ENCODE measurements at places on chromosomes 4 and X. TPM values are rescaled to one million over a fixed set of nuclear protein-coding genes. Genes with fewer than 3 reads are reported as not detected.
A peak's percentile ranks its signal among the peaks of the same experiment; 100 is the strongest.

GRCh38 chrX:111411983-111412382, at the start of gene DCX:
Gene DCX, minus strand, starts transcription at chrX:111412192. Its CDS starts 1,794 bp downstream, at chrX:111410398.
- no peaks in the 10 kb centered on the region for H3K4me1 ChIP-seq
- DNase-seq: no peak
- H3K4me3 ChIP-seq: no peak within 1 kb of the TSS
- no peak within 1 kb of the TSS for H3K27ac ChIP-seq
- no peaks in the 10 kb centered on the region for H3K27me3 ChIP-seq
- no peaks in the 10 kb centered on the region for H3K36me3 ChIP-seq

DNA sequence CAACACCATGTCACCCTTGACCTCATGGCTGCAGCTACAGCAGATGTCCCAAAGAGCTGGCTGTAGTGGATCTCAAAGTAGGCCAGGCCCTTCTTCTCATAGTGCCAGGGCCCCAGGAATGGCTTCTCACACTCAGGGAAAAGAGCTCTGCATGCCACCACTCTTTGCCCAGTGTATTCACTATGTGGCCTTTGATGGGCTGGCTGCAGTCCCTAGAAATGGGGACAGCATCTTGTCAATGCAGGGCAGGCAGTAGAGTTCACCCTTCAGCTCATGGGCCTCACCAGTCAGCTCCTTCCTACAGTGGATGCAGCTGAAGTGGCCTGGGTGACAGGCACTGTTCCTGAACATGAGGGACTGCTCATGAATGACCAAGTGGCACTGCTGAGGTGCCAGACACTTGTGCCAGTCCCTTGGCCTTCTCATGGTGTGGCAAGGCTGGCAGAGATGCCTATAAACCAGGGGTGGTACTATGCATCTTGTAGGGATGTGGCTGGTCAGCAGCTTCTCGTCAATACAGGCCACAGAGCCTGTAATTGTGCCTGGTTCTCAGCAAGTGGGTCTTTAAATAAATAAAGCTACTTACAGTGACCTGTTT, 178.9 kb downstream of the ARAP2 start:
- no peak overlapping the region for H3K27ac ChIP-seq
- H3K4me1 ChIP-seq: no peaks in the 10 kb centered on the region
- H3K4me3 ChIP-seq: no peak overlapping the region

CTAG1A gene
- not detected for total RNA-seq

GRCh38 chr4:173424899-173425805, 26.2 kb upstream of the SCRG1 start:
- no peaks in the 10 kb centered on the region for H3K27me3 ChIP-seq
- H3K36me3 ChIP-seq: no peaks in the 10 kb centered on the region
- H3K27ac ChIP-seq: no peak overlapping the region
- no peaks in the 10 kb centered on the region for H3K4me1 ChIP-seq
- DNase-seq: no peak

GRCh38 chrX:74291577-74291963, 12.4 kb upstream of the ZCCHC13 start:
- peak overlapping the region; percentile 54 for H3K4me3 ChIP-seq
- H3K27ac ChIP-seq: peak overlapping the region; percentile 59
- no peaks in the 10 kb centered on the region for H3K36me3 ChIP-seq
- no peak for DNase-seq
- peaks cover 2% of the 10 kb centered on the region for H3K4me1 ChIP-seq

FGF5 gene
- 1.8 TPM for total RNA-seq

KIF4A gene
- total RNA-seq: 0.12 TPM

MAGEA9B gene
- 0.10 TPM for total RNA-seq

EXOC1L gene
- total RNA-seq: not detected

ZNF630 gene
- total RNA-seq: 4.0 TPM

- H3K4me3 ChIP-seq: no peak overlapping the region
- DNase-seq: no peak
- no peaks in the 10 kb centered on the region for H3K4me1 ChIP-seq
These were observed 823.5 kb downstream of the ADGRL3 start for GRCh38 chr4:62023633-62024032.

- H3K27ac ChIP-seq: no peak overlapping the region
- no peaks in the 10 kb centered on the region for H3K4me1 ChIP-seq
- H3K27me3 ChIP-seq: no peaks in the 10 kb centered on the region
- no peak for DNase-seq
- H3K36me3 ChIP-seq: no peaks in the 10 kb centered on the region
These were observed 38.1 kb downstream of the GPR174 start for GRCh38 chrX:79182616-79183015.

DNA sequence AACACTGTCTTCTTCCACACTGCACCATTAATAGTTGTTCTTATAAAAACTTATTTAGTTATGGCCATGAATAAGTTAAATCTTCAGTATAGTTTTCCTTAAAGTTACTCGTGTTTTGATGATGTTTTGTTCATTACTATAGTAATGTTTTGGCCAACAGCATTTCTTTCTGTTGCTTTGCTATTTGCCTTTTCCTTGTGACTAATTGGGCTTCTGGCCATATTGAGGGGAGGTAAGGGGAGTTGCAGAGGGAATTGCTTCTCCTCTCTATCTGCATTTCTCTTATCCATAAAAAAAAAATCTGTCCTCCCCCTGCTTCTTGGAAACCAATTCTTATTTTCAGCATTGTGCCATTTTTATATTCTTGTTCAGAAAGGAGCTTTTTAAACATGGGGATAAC, 42.7 kb upstream of the ZCCHC12 start:
- no peak for DNase-seq
- H3K27me3 ChIP-seq: no peaks in the 10 kb centered on the region
- no peaks in the 10 kb centered on the region for H3K4me1 ChIP-seq
- H3K27ac ChIP-seq: no peak overlapping the region
- H3K36me3 ChIP-seq: no peaks in the 10 kb centered on the region

DNA sequence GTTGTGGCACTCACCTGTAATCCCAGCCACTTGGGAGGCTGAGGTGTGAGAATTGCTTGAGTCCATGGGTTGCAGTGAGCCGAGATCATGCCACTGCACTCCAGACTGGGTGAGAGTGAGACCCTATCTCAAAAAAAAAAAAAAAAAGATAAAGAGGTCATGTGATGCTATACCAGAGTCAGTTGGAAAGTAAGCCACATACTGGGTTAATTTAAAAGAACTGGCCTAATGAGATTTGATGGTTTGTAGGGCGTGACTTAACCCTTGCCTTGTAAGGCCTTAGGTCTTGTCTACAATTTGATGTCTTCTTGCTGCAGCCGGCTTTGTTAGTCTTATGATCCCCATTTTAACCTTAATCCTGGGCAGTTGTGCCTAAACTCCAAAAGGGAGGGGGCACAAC, 5.2 kb downstream of the MGST2 start:
- no peak for DNase-seq
- no peaks in the 10 kb centered on the region for H3K27me3 ChIP-seq
- no peaks in the 10 kb centered on the region for H3K36me3 ChIP-seq
- H3K4me3 ChIP-seq: no peak overlapping the region
- peaks cover 2% of the 10 kb centered on the region for H3K4me1 ChIP-seq
- H3K27ac ChIP-seq: no peak overlapping the region

GRCh38 chr4:2255501-2256155, 6.3 kb downstream of the MXD4 start:
- H3K4me1 ChIP-seq: peaks cover 21% of the 10 kb centered on the region
- peak overlapping the region; percentile 26 for H3K4me3 ChIP-seq
- peak; percentile 39 for DNase-seq

ZMAT1 gene
- 10.3 TPM for total RNA-seq

DNA sequence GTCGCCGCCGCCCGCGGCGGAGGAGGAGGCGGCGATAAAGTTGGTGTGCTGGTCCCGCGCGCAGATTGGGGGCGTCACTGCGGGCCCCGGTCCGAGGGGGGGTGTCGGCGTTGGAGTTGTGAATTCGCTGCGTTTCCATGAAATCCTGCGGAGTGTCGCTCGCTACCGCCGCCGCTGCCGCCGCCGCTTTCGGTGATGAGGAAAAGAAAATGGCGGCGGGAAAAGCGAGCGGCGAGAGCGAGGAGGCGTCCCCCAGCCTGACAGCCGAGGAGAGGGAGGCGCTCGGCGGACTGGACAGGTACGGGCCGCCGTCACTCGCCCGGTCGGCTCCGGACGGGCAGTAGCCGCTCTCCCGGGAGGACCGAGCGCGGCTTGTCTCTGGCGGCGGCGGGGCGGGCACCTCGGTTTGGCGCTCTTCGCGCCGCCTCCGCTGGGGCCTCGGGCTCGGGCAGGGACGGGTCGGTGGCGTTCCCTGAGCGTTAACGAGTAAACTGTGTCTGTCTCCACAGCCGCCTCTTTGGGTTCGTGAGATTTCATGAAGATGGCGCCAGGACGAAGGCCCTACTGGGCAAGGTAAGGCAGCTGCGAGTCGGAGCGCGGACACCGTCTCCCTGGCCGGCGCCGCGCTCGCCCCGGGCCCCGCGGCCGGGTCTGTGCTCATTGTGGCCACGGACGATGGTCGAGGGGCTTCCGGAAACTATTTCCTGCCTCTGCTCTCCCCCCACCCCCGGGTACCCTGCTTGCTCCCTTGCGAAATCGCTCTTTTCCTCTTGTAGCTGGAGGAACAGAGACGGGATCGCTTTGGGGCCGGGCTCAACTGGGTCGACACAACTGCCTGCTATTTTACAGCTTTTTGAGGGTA, 658 bp downstream of the KDM6A start:
- peak; percentile 80 for DNase-seq
- H3K27me3 ChIP-seq: no peaks in the 10 kb centered on the region
- H3K36me3 ChIP-seq: no peaks in the 10 kb centered on the region
- H3K4me1 ChIP-seq: peaks cover under 1% of the 10 kb centered on the region

DNA sequence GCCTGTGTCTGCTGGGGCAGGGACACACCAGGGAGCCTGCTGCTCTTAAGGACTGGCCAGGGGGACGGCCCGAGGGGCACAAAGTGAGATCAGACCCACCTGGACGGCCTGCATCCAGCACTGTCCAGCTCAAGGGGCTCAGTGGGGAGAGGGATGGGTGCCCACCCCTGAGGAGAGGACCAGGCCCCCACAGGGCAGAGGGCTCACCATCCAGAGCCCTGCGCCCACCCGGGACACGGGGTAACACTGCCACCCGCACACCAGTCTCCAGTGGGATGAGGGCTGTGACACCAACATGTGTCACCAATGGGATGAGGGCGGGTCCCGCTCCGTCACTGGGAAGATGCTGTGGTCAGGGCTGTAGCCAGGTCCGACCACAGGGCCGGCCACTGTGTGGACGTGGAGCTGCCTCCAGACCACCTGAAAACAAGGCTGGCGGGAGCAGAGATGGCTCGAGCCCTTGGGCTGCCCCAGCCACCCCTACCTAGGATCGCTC, 13.2 kb downstream of the DGKQ start:
- H3K27me3 ChIP-seq: no peaks in the 10 kb centered on the region
- no peak overlapping the region for H3K4me3 ChIP-seq
- no peaks in the 10 kb centered on the region for H3K36me3 ChIP-seq
- H3K27ac ChIP-seq: no peak overlapping the region

N4BP2 gene
- total RNA-seq: 10.6 TPM

DNA sequence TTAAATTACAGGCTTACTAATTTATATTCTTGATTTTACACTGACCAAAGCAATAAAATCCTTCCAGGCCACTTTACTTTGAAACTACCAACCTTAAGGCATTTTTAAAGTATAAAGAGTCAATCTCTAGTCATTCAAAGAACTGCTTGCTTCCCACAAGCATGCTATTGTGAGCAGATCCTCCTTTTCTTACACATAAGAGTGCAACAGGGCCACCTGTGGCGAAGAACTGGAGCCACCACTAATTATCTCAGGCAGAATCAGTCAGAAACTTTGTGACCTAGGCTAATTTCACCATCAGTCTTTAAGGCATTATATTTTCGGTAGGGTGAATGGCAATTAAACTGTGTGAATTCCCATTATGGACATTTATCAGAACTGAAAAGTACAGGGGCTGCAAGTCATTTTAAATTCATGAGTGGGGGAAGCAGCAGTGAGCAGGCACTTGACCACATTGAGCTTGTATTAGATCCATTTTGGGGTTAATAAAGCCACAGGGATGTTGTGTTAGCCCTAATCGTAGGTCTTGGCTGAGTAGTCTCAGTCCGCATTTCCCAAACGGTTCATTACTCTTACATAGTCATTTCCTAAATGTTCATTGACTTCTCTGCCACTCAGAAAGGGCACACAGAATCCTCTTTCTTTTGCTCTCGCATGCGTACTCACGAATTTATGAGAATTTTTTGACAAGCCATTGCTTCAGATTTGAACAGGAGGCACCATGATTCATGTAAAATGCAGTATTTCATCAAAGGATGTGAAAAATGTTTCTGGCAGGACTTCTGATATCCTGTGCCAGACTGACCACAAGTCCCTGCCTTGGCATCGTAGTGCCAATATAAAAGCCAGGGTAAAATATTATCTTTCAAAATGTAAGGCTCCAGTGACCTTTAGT, 39.8 kb downstream of the NPY2R start:
- no peak overlapping the region for H3K27ac ChIP-seq
- H3K27me3 ChIP-seq: no peaks in the 10 kb centered on the region
- DNase-seq: no peak

TMEM35A gene
- 3.8 TPM for total RNA-seq

DNA sequence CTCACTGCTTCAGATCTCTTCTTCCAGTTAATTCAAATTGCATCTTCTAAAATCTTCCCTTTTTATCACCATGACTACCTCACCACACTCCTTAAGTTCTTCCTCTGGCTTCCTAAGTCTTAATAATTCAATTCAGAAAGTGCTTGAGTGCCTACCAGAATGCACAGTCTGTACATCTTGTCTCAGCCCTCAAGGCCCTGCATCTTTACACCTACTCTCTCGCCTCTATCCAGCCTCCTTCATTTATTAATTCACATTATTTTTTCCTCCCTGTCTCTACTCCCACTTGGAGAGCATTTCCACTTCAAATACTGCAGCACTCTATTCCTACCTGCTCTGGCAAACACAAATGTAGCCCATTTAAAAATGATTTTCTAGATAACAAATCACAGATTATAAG, 90.5 kb downstream of the MAPK10 start:
- no peak overlapping the region for H3K4me3 ChIP-seq
- H3K36me3 ChIP-seq: no peaks in the 10 kb centered on the region
- DNase-seq: no peak
- H3K27me3 ChIP-seq: no peaks in the 10 kb centered on the region

DNA sequence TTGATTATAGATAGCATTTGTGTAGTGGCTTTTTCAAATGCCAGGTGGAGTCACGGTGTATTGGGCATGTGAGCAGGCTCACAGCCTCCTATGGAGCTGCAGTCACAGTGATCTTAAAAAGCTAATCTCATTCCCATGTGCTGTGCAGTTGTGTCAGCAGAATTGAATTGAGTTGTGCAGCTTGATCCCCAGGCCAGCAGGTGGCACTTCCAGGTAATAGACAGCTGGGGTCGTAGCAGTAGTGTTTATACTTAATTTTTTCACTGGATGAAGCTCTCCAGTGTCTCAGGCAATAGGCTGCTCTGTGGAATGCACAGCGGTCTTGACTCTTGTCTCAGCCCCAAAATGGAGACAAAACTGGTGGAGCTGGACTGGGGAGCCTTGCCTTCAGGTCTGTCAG, 1028.1 kb downstream of the SH3BGRL start:
- H3K27me3 ChIP-seq: no peaks in the 10 kb centered on the region
- no peaks in the 10 kb centered on the region for H3K36me3 ChIP-seq
- H3K4me3 ChIP-seq: no peak overlapping the region
- H3K27ac ChIP-seq: no peak overlapping the region
- H3K4me1 ChIP-seq: no peaks in the 10 kb centered on the region

- H3K27ac ChIP-seq: no peak overlapping the region
- no peak overlapping the region for H3K4me3 ChIP-seq
These were observed 158.7 kb upstream of the RBPJ start for GRCh38 chr4:26162101-26162500.

MCTS1 gene
- 11.8 TPM for total RNA-seq

GRCh38 chrX:41302370-41302769, 31.6 kb upstream of the DDX3X start:
- no peaks in the 10 kb centered on the region for H3K27me3 ChIP-seq
- no peaks in the 10 kb centered on the region for H3K36me3 ChIP-seq
- no peak for DNase-seq
- H3K4me1 ChIP-seq: no peaks in the 10 kb centered on the region

ARAP2 gene
- 2.1 TPM for total RNA-seq

Data from ovary (tissue), 10 donors.